ENCODE measurements at places on chromosomes 16 and 17. TPM values are rescaled to one million over a fixed set of nuclear protein-coding genes. Genes with fewer than 3 reads are reported as not detected.

GRCh38 chr17:79927136-79927661, 88.0 kb upstream of the CBX4 start:
- DNase-seq, result no peak

DNA sequence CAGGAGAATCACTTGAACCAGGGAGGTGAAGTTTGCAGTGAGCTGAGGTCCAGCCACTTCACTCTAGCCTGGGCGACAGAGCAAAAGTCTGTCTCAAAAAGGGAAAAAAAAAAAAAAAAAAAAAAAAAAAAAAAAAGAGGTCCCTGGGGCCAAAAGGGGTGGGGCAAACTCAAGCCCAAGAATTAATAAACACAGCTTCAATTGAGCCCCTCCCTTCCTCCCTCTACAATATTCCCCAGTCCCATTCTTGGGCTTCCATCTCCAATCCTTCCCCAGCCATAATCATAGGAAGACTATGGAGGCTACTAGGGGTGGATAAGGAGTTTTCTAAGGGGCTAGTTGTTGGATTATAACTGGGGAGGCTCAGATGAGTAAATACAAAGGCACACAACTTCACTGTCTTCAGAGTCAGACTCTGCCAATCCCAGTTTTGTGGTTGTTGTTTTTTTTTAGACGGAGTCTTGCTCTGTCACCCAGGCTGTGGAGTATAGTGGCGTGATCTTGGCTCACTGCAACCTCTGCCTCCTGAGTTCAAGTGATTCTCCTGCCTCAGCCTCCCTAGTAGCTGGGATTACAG, 9.5 kb downstream of the CAVIN1 start:
- no peak for DNase-seq

CMTM2 gene
- total RNA-seq, result 0.54 TPM

DNA sequence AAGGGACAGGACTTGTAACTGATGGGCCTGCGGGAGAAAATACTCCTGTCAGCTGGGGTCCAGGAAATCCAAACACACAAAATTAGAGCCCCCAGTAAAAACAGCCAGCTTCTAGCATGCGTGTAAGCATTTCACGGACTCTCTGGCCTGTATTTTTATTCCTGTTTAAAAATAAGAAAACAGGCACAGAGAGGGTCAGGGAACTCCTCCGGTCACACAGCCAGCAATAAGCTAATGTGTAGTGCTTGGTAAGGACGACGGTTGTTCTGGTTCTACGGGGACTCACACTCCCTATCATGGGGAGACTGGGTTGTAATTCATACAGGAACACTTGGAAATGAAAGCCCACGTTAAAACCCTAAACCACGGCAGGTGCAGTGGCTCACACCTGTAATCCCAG, 1.5 kb upstream of the TCF25 start:
- DNase-seq, result no peak

- DNase-seq, result no peak
Measured at GRCh38 chr17:45748731-45749310, 35.3 kb upstream of the CRHR1 start.

- DNase-seq, result no peak
Measured at GRCh38 chr17:4354862-4355514, 11.5 kb downstream of the UBE2G1 start.

GRCh38 chr16:46817961-46818360, 13.0 kb downstream of the C16orf87 start:
- DNase-seq, result no peak

DNA sequence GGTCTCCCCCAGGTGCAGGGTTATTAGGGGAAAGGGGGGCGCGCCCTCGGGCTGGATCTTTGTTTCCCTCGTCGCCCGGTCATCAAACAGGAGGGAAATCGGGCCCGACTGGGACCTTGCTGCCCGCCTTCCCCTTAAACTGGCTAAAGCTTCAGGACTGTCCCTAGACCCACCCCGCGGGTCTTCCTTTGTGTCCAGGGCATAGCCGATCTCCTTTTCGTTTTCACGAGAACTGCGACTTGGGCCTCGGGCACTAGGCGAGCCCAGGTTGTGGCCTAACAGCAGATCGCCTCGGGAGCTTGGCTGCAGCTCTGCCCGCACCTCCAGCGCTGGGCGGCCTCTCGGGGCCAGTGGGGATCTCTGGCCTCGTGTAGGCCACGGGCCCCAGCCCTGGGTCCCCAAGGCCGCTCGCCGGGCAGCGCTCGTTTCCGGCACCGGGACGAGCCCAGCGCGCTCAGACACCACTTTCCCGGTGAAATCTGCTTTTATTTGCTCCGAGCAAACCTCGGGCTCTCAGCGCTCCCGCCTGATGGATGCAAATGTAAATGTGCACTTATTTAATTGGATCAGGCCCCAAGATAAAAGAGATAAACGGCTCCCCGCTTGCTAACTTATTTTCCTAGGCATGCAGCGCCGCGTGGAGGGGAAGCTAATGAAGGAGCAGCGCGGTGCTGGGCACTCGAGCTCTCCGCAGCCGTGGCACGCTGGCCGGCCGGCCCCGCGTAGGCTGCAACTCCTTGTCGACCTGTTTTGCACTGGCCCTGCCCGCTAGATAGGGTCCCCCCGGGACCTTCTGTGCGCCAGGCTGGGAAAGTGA, 7.8 kb downstream of the IRX5 start:
- DNase-seq, result no peak

DNA sequence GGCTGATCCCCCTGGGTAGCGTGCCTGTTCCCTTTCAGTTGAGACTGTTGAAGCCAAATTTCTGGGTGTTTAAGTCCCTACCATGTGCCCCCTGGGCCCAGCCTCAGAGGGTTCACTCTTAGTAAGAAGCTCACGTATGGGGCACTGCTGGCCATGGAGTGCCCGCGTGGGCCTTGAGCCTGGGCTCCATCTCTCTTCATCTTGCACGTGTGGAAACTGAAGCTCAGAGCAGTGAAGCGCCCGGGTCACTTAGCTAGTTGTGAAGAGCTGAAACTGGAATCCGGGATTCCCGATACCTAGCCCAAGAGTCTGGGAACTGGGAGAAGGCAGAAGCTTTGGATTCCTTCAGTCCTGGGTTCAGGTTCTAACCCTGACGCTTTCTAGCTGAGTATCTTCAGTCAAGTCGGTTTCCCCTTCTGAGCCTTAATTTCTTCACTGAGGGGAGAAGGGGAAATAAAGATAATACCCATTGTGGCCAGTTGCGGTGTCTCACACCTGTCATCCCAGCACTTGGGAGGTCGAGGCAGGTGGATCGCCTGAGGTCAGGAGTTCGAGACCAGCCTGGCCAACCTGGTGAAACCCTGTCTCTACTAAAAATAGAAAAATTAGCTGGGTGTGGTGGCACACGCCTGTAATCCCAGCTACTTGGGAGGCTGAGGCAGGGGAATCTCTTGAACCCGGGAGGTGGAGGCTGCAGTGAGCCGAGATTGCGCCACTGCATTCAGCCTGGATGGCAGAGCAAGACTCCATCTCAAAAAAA, 103.9 kb downstream of the OR1D5 start:
- no peak for DNase-seq

DNA sequence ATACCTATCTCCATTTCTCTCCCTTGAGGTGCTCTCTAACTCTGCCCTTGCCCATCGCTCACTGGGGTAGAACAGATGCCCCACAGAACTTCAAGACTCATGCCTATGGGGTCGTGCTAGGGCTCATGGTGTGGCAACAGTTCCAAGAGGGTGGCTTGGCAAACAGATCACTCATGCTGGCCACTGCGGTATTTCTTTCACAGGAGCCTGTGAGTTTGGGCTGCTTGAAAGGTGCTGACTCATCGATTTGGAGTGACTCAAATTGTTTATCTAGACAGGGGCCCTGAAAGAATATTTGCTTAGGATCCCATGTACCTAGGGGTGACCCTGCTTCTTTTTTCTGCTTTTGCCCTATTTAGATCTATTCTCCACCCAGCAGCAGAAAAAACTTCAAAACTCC, 69.9 kb downstream of the IRX5 start:
- no peak for DNase-seq

DNA sequence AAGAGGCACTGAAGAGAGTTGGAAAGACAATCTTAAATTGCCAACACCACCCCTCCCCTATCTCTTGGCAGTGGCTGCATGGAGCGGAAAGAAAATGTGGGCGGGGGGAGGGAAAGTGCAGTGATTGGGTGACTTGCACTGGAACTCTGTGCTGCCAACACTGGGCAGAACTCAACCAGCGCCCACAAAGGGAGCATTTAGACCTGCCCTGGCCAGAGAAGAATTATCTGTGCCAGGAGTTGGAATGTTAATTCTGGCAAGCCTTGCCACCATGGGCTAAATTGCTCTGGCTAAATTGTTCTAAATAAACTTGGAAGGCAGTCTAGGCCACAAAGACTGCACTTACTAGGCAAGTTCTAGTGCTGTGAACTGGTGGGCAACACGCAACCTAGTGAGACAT, 6.5 kb upstream of the CCL13 start:
- DNase-seq, result no peak

NPIPB2 gene
- 4.9 TPM for total RNA-seq

CA4 gene
- not detected for total RNA-seq

GRCh38 chr16:79532785-79533184, 67.8 kb downstream of the MAF start:
- no peak for DNase-seq

NPIPA5 gene
- total RNA-seq, result 9.7 TPM

CTRB1 gene
- not detected for total RNA-seq

- DNase-seq, result peak; percentile 35
Measured at GRCh38 chr16:57367116-57367752, 5.1 kb upstream of the CX3CL1 start.

DNA sequence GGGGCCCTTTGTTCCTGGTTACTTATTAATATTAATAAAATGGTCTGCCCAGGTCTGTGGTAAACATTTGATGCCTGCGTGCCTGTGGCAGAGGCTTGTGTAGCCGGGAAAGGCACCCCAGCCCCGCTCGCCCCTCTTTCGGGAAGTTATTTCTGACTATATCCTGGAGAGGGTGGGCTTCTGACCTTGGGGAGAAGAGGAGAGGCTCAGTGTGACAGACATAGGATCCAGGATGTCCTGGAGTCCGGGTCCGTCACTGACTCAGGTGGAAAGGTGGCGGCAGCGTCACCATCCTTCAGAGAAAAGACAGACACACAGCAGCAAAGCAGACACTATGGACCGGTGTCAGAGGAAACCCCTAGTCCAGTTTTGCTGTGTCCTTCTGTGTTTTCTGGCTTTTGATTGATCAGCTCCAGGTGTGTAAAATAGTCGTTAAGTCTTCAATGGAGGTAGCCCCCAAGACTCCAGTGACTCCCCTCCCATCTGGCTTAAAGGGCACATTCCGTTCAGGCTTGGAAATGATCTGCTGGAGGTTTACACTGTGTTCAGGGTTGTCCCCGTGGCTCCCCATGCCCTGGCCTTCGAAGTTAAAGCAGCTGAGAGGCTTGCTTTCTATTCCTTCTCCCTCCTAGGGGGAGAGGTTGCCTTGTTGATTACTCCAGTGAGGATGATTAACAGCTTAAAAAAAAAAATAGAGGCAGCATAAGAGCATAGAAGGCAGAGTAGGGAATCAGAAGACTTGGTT, 81.6 kb downstream of the CCDC182 start:
- no peak for DNase-seq

DNA sequence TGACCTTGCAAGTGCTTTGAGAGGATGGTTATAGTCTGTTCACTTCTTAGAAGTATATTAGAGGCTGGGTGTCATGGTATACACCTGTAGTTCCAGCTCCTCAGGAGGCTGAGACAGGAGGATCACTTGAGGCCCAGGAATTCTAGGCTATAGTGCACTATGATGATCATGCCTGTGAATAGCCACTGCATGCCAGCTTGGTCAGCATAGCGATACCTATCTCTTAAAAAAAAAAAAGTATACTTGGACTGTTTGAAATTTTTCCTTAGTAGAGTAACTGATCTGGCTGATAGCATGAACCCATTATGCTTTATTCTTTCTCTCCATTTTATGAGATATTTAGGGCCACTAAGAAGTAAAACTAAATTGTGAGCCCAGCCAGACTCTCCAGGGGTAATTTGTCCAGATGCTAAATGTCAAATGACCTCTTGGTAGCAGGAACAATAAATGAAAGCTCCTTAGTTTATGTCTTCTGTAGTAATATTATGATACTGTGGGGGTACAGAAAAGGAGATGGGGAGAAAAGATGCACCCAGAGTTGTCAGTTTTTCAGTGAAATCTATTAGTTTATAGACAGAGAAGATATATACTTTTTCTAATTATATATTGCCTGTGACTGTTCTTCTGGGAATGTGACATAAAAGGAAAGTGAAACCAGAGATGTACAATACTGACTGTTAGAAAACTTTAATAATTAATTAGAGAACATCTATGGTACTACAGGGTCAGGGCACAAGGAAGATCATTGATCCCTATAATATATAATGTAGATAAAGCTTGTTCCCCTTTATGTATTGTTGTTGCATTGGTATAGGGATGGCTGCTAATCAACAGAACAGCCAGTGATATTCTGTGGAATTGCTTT, 335.3 kb upstream of the TBX2 start:
- no peak for DNase-seq

ELMO3 gene
- 5.9 TPM for total RNA-seq
